ENCODE measurements at places on chromosomes 7 and 10.

DNA sequence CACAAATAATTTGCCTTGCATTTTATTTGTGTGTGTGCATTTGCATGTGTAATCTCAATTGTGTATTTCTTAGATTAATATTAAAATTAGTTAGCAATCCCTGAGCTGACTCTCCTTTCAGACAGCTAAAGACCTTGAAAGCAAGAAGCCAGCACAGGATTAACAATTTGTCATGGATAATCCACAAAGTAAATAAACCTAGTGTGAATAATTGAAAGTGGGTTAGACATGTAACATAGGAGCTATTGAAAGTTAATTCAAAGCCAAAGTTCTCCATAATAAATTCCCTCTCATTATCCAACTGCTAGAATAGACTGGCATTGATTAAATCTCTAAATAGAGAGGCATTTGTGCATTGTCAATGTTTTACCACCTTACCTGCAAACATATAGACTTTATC, 326.1 kb downstream of the PLXDC2 start:
- no peak for DNase-seq

- DNase-seq: no peak
Observed at GRCh38 chr7:139330333-139331030, 10.7 kb upstream of the FMC1 start.

GRCh38 chr7:119562839-119563238, 710.1 kb upstream of the KCND2 start:
- DNase-seq: no peak

DNA sequence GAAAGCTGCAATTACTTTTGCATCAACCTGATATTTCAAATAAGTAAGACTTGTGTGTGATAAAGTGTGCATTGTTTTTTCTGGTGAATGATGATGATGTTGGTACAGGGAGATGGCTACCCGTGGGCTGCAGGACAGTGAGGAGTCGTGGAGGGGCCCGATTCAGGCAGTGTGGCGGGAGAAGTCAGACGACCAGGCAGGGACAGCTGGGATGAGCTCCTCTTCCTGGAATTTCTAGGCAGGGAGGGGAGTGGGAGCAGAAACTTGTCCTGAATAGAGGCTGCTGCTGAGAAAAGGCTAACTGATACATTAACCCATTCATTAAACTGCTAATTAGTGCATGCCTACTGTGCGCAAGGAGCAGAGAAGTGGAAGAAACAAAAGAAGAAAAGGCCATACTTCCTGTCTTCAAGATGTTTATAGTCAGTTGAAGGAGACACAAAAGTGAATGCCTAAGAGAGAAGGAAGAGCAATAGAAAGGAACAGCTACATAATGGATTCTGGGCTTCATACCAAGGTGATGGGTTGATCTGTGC, 9.3 kb upstream of the GATAD1 start:
- no peak for DNase-seq

GRCh38 chr7:39516498-39516897, 49.7 kb upstream of the YAE1 start:
- no peak for DNase-seq

Data from CD4-positive, alpha-beta T cell (primary cell).